Activated CD8-positive, alpha-beta T cell treated with anti-CD3 and anti-CD28 coated beads, Interleukin-2, amount 10 ng/mL, durations not matched to agents 7 days and 5 days (primary cell): ENCODE measurements at places on chromosomes 5 and 9.

DNA sequence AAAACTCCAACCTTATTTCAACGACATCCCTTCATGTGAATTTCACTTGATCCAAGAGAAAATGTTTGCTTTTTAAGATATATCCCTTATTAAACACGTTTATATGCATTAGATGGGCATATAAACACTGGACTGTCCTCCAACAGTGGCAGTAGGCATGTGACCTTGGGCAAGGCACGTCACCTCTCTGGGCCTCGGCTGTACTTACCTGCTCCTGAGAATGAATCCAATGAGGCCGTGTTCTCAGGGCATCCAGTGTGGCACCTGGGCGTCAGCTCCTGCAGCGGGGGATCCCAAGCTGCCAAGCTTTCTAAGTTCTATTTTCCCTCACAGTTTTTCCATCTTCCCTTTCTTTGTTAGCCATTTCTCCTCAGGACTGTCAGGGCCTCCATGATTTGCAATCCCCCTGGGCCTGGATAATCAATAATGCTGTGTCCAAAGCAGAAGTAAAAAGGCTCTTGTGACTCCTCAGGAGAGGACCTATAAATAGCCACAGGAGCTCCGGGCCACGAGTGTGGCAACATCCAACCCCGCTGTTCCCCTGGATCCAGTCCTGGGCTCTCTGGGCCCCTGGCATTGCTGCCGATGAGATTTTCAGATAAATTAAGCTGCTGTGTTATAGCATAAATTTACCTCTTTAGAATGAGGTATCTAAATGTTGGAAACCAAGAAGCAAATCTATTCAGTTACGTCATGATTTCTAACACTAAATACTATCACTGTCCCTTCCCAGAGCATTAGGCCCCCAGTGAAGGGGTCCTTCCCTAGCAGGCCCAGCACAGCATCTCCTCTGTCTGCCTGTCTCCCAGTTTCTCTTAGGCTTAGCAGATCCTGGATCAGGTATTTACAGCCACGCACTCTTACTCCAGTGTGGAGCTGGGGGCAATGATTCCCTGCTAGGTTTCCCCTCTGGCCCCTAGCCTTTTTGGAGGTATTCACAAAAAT is 76.8 kb downstream of the PTPN3 start:
- no peak for DNase-seq

- DNase-seq, result no peak
Measured at GRCh38 chr9:123656565-123656964, 273.4 kb downstream of the DENND1A start.

GRCh38 chr5:64163135-64163534 is 2.5 kb upstream of the RNF180 start:
- DNase-seq, result no peak

- peak; percentile 44 for DNase-seq
Measured at GRCh38 chr5:149264439-149265067, 7.1 kb upstream of the AFAP1L1 start.

DNA sequence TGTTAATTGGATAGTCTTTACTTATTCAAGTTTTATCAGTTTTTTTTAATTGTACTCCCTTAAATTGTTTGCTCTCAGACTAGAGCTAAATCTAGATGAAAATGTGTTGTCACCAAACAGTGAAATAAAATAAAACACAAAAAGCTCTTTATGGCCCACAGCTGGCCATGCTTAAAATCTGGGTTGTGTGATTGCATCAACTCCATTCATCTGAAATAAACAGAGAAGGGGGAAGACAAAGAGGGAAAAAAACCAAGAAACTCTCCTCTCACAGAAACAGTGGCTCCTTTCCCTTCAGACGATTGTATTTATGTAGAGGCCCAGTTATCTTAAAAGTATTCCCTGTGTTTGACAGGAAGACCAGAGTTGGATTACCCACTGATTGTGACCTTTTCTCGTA is 422.4 kb downstream of the IRX1 start:
- DNase-seq, result no peak

DNA sequence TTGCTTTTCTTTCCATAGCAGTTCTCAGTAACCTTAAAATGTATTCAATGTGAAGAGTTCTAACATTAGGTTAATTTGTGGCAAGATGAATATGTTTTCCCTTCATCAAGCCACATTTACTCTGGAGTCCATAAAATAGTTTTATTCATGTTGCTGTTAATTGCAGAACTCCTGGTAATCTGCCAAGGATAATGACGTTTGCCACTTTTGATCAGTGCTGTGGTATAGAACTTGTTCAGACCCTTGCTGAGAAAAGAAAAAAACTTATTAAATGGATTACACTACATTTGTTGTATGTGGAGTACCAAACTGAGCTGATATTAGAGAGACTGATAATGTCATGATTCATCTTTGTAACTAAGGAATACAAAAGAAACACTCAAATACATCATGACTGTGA is 212.4 kb upstream of the DMAC1 start:
- DNase-seq, result no peak

- DNase-seq, result no peak
Measured at GRCh38 chr9:80866576-80867227, 822.6 kb downstream of the TLE1 start.
